Left ventricle myocardium inferior (tissue), 1 donor: ENCODE measurements at places on chromosomes 1 and 21. TPM values are rescaled to one million over a fixed set of nuclear protein-coding genes. Genes with fewer than 3 reads are reported as not detected.

- H3K36me3 ChIP-seq = no peaks in the 10 kb centered on the region
- no peaks in the 10 kb centered on the region for H3K4me1 ChIP-seq
- peaks cover 82% of the 10 kb centered on the region for H3K27me3 ChIP-seq
- H3K27ac ChIP-seq = no peak overlapping the region
Observed at GRCh38 chr1:37128091-37128490, 93.8 kb upstream of the GRIK3 start.

GRCh38 chr21:45596704-45597318 is 46.7 kb upstream of the PCBP3 start:
- H3K4me3 ChIP-seq = no peak overlapping the region
- H3K4me1 ChIP-seq = peaks cover 6% of the 10 kb centered on the region
- no peak overlapping the region for H3K27ac ChIP-seq
- H3K27me3 ChIP-seq = peaks cover 63% of the 10 kb centered on the region
- no peaks in the 10 kb centered on the region for H3K36me3 ChIP-seq
- peak; percentile 70 for DNase-seq

DNA sequence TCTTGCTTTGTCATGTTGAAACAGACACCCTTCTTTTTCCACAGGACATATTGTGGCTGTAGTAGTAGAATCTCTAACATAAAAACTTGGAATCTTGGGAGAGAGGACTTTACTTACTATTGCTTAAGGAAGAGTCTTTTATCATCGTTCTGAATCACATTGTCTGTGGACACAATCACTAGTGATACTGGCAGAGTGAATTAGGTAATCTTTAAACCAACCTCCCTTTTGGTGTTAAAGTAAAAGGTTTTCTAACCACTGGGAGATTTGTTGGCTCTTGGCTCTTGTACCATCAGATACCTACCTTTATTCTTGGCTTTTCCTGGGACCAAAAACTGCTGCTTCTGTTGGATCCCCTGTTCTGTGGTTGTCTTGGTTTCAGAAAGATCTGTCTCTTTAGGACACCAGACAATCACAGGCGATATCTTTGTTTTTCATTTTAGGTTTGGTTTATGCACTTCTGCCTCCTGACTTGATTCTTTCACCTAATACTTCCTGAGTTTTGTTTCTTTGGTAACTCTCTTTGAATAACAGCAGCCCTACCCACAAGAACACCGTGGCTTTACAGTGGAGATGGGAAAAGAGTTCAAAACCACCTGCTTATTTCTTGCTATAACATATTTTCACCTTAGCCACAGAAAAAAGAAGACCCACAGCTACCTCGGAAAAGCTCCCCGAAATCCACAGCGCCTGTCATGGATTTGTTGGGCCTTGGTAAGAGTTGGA is 36.6 kb upstream of the ZFP69B start:
- no peak overlapping the region for H3K4me3 ChIP-seq
- DNase-seq = no peak
- H3K27me3 ChIP-seq = no peaks in the 10 kb centered on the region

GRCh38 chr1:216535059-216535458 is 111.8 kb upstream of the USH2A start:
- peaks cover 14% of the 10 kb centered on the region for H3K4me1 ChIP-seq
- H3K27me3 ChIP-seq = no peaks in the 10 kb centered on the region
- no peak for DNase-seq
- H3K4me3 ChIP-seq = no peak overlapping the region
- no peak overlapping the region for H3K27ac ChIP-seq

DNA sequence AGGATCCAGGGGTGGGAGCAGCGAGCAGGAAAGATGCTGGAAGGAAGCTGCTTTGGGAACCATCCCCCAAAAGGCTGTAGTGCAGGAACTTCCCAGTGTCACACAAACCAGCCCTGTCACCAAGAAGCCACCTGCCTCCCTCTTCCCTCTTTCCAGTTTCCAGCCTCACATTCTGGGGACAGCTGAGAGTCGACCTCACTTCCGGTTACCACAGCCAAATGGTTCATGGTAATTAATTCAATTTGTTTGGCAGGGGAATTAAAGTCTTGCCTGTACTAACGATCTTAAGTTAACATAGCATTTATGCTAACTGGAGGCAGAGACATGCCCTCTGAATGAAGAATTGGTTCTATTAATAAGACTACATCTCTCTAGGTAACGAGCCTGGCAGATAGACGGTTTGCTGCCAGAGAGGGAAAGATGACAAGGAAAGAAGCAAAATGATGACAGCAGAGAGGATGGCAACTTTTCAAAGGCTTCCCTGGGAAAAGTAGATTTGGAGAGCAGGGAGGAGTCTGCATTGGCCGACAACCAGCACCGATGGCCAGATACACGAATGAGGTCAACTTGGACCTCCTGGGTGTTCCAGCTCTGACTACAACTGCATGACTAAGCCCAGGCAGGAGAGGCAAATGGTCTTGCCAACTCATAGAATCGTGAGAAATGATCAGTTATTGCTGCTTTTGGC is 64.1 kb downstream of the TMCO4 start:
- H3K4me1 ChIP-seq = peaks cover 39% of the 10 kb centered on the region
- no peaks in the 10 kb centered on the region for H3K27me3 ChIP-seq
- no peak overlapping the region for H3K4me3 ChIP-seq
- peaks cover 19% of the 10 kb centered on the region for H3K36me3 ChIP-seq

DNA sequence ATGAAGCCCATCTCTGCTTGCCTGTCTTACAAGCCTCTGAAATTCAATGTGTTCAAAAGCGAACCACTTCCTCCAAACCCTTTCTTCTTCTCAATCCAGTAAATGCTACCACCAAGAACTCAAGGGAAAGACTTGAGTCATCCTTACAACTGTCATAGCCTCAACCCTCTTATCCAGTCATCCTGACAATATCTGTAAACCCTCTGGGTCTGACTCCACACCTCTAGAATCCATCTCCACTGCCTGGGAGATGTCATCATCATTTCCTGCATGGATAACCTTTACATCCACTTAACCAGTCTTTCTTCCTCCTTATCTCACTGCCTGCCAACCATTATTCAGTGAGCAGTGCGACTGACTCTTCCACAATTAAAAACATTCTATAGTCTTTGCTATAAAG is 441.1 kb downstream of the SETD4 start:
- no peaks in the 10 kb centered on the region for H3K36me3 ChIP-seq
- H3K4me3 ChIP-seq = no peak overlapping the region
- H3K4me1 ChIP-seq = no peaks in the 10 kb centered on the region
- no peaks in the 10 kb centered on the region for H3K27me3 ChIP-seq

DNA sequence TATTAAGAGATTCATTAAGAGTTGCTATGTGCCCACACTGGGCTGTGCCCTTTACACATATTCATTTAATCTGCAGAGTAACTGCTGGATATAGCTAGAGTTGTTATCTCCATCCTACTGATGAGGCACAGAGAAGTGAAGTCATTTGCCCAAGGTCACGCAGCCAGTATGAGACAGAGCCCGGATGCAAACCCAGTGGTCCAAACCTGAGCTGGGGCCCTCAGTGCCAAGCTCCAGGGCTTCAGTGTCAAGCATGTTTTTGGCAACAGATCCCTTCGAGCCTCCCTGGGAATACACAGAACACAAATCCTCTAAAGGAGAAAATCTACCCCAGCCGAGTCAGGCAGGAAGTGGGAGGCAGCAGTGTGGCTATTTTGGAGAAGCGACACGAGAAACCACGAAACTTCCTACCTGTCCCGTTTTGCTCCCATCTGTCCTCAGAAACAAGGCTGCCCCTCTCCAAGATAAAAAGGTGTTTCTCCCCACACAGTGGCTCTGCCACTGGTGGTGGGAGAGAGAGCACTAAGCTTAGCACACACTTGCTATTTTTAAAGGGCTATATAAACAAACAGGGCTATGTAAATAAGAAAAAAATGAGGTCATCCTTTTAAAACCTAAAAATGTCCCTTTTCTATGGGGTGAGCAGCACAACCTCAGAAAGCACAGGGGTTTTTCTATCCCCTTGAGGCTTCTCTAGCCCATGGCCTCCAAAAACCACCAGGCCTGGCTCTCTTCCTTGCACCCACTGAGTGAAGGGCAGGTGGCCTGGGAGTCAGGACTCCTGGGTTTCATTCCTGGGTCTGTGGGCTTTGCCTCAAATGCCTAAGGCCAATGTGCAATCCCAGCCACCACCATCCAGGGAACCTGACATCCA is 138.6 kb upstream of the EDN2 start:
- H3K4me1 ChIP-seq = peaks cover 17% of the 10 kb centered on the region
- no peaks in the 10 kb centered on the region for H3K27me3 ChIP-seq
- no peak overlapping the region for H3K4me3 ChIP-seq
- DNase-seq = no peak
- H3K27ac ChIP-seq = no peak overlapping the region
- no peaks in the 10 kb centered on the region for H3K36me3 ChIP-seq

GRCh38 chr1:39509360-39510009 is 18.0 kb downstream of the BMP8A start:
- H3K27ac ChIP-seq = no peak overlapping the region
- H3K27me3 ChIP-seq = no peaks in the 10 kb centered on the region
- no peaks in the 10 kb centered on the region for H3K36me3 ChIP-seq
- peak; percentile 48 for DNase-seq

DNA sequence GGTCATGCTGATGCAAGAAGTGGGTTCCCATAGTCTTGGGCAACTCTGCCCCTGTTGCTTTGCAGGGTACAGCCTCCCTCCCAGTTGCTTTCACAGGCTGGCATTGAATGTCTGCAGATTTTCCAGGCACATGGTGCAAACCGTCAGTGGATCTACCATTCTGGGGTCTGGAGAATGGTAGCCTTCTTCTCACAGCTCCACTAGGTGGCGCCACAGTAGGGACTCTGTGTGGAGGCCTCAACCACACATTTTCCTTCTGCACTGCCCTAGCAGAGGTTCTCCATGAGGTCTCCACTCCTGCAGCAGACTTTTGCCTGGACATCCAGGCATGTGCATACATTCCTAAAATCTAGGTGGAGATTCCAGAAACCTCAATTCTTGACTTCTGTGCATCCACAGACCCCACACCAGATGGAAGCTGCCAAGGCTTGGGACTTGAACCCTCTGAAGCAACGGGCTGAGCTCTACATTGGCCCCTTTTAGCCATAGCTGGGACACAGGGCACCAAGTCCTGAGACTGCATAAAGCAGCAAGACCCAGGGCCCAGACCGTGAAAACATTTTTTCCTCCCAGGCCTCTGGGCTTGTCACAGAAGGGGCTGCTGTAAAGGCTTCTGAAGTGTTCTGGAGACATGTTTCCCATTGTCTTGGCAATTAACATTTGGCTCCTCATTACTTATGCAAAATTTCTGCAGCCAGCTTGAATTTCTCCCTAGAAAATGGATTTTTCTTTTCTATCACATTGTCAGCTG is 466.2 kb upstream of the PBX1 start:
- no peaks in the 10 kb centered on the region for H3K36me3 ChIP-seq
- no peak for DNase-seq
- no peaks in the 10 kb centered on the region for H3K27me3 ChIP-seq
- H3K4me3 ChIP-seq = no peak overlapping the region
- no peak overlapping the region for H3K27ac ChIP-seq

- no peak overlapping the region for H3K4me3 ChIP-seq
- H3K27me3 ChIP-seq = peaks cover 12% of the 10 kb centered on the region
- no peak overlapping the region for H3K27ac ChIP-seq
Observed at GRCh38 chr1:206843626-206844025, 21.8 kb upstream of the IL20 start.

DNA sequence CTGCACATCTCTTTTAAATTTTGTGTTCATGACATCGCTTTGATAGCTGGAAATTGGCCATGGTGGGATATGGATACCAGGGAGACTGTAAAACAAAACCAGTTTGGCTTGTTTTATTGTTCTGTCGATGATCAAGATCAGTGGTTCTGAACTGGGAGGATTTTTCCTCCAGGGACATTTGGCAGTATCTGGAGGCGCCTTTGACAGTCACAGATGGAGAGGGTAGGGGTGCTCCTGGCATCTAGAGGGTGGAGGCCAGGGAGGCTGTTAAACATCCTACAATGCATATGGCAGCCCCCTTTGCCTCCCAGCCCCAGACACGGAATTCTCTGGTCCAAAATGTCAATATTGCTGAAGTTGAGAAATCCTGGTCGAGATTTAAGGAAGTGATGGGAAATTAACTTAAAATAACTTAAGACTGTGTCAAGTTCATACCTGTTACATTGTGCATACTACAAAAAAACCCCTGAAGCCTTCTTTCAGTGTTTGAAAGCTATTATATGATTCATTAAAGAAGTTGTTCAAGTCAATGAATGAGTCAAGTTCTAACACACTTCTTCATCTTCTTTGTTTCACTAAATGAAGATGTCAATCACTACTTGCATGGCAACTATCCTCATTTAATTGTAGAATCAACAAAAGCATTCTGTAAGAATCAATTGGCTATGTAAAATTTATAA is 150.9 kb downstream of the KCNJ6 start:
- no peak overlapping the region for H3K27ac ChIP-seq
- H3K4me1 ChIP-seq = no peaks in the 10 kb centered on the region
- no peak overlapping the region for H3K4me3 ChIP-seq
- no peak for DNase-seq
- H3K36me3 ChIP-seq = no peaks in the 10 kb centered on the region

GRCh38 chr1:180976732-180977357 is 45.8 kb downstream of the STX6 start:
- no peak overlapping the region for H3K27ac ChIP-seq
- peaks cover 14% of the 10 kb centered on the region for H3K4me1 ChIP-seq
- DNase-seq = no peak
- H3K27me3 ChIP-seq = no peaks in the 10 kb centered on the region
- no peak overlapping the region for H3K4me3 ChIP-seq

DNA sequence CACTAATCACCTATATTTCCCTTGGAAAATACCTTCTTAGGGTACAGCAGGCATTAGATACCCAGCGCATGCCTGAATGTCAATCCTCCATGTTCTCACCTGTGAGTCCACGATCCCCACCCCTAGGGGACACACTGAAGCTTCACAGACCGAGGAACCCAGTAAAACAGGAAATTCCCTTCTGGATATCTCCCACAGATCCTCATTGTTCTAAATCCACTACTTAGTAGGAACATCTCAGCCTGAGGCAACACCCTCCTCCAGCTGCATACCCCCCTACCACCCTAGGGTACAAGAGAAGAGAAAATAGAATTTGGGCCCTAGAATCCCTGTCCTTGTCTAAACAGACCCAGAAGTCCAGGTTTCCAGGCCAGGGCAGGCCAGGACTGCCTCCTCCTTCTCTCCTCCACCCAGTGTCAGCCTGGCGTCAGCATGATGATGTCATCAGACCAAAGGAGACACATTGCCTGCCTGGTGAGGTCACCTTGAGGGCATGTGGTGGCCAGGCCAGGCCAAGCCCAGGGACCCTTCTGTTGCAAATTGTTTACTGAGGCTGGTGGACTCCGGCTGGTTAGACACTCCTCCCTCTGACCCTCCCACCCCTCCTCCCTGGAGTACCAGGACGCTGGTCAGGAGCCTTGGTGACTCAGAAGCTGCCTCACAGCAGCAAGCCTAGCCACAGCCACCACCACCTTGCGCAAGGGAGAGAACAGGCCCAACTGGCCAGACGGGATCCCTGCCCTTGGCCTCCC is 6.2 kb downstream of the NECTIN4 start:
- no peaks in the 10 kb centered on the region for H3K4me1 ChIP-seq
- peak; percentile 57 for DNase-seq

Gene VWA5B1
- total RNA-seq = 0.16 TPM

Gene LY9
- total RNA-seq = not detected

Gene RIMKLA
- 10.2 TPM for total RNA-seq

Gene ELF3
- 0.60 TPM for total RNA-seq

Gene CCDC17
- 1.2 TPM for total RNA-seq

Gene KIF17
- 4.6 TPM for total RNA-seq

Gene PIAS3
- 14.6 TPM for total RNA-seq
